Pancreas (tissue), 10 donors: ENCODE measurements at places on chromosomes 6 and 20. TPM values are rescaled to one million over a fixed set of nuclear protein-coding genes. Genes with fewer than 3 reads are reported as not detected.

CD93 gene
- polyA plus RNA-seq, result 3.6 TPM

CLPSL2 gene
- polyA plus RNA-seq, result 0.61 TPM

TMEM170B gene
- 1.5 TPM for polyA plus RNA-seq

HEY2 gene
- 1.6 TPM for polyA plus RNA-seq

BPIFA1 gene
- polyA plus RNA-seq, result not detected

CDS2 gene
- 11.8 TPM for polyA plus RNA-seq

ARMC2 gene
- polyA plus RNA-seq, result 1.4 TPM

CDKN1A gene
- 22.3 TPM for polyA plus RNA-seq

GGTLC1 gene
- 0.33 TPM for polyA plus RNA-seq

ATRN gene
- 3.6 TPM for polyA plus RNA-seq

PTCRA gene
- not detected for polyA plus RNA-seq

CUL9 gene
- polyA plus RNA-seq, result 86.6 TPM
